ENCODE measurements at places on chromosomes 2 and 18.

DNA sequence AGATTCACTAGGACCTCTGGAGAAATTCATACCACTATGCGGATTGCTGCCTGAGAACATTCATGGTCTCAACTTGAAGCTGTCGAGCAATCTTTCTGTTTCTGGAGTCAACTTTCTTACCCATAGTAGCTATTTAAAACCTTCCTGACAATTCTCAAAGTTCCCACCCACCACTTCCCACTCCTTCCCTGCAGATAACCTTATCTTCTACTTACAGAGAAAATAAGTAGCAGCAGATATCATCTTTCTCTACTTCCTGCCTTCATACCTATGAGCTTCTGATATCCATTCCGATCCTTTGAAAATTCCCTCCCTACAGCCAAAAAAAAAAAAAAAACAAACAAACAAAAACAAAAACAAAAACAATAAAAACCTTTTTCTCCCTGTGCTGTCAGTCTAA lies 81.2 kb upstream of the CYRIA start:
- no peak for DNase-seq

- DNase-seq = no peak
Observed at GRCh38 chr18:49026501-49027373, 76.0 kb upstream of the SMAD7 start.

GRCh38 chr2:27762951-27763906 lies 8.3 kb upstream of the MRPL33 start:
- DNase-seq = no peak

DNA sequence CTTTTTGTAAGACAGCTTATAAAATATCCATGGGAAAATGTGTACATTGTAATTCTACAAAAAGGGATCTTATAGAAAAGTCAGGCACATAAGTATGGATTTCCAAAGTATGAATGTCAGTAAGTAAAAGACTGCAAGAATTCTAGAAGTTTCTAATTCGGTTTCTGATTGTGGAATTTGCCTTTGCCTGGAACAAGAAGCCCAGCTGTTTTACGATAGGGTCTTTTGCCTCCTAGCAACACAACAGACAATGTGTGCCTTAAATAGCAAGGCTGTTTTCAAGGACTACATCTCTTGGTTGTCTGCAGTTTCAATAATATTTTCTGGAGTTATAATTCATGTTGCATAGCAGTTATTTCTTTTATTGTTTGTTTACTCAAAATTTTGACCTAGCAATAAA lies 312.9 kb downstream of the MTX2 start:
- DNase-seq = no peak

DNA sequence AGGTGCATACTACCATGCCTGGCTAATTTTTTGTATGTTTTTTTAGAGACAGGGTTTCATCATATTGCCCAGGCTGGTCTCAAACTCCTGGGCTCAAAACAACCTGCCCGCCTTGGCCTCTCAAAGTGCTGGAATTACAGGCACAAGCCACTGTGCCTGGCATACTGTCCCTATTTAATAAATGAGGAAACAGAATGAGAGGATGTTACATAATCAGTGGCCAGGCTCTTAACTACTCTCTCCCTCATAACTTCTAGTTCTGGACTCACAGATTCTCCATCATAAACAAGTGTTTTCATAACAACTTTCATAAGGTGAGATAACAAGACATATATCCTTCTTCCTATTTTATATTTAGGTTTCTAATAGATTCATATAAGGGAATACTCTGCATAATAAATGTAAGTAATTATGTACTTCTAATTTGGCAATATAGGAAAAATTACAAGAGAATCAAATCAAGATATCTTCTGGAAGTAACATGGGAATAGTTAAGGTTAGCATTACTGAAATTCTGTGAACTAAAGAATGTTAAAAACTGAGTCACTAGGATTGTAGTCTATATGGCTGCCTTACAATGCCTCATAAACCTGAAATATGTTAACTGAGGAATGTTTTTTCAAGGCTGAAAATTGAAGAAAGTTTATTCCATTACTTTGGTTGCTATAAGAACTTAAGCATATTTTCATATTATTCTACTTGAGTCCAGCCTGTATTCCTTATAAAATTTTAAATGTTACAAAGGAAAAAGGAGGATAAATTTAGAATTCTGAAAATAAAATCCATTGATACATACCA lies 71.3 kb downstream of the SLC25A12 start:
- no peak for DNase-seq

DNA sequence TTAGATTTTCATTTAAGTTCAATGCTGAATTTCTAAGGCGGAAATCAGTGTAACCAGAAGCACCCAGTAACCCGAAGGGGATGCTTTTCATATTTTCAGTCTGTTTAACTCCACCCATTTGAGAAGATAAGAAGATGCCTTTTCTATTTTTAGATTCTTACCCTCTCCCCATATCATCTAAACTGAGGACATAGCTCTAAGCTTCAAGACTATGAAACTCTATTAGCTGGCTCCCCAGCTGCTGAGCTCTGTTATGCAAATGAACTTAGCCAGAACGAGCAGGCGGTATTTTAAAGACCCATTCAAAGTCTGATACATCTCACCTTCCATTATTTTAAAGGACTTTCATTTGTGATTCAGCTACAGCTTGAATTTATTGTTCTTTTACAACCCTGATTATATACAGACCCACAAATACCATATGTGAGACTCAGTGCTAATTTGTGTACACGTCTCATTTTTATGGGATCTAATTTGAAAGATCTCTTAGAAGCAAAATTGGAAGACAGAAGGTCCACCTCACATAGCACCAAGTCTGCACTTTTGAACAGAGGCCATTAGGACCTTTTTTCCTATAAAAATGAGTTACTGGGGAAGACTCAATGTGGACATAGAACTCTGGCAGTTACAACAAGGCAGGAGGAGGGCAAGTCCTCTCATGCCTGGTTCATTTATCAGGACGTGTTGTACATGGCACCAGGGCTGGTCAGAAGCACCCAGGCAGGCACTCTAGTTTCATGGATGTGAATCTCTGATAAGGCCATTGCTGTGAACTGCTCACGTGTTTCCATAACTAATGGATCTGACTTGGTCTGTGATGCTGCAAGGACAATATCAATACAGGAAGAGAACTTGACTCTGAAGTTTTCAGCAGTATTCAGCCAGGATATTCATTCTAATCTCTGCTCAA lies 16.3 kb downstream of the CDC42EP3 start:
- no peak for DNase-seq

DNA sequence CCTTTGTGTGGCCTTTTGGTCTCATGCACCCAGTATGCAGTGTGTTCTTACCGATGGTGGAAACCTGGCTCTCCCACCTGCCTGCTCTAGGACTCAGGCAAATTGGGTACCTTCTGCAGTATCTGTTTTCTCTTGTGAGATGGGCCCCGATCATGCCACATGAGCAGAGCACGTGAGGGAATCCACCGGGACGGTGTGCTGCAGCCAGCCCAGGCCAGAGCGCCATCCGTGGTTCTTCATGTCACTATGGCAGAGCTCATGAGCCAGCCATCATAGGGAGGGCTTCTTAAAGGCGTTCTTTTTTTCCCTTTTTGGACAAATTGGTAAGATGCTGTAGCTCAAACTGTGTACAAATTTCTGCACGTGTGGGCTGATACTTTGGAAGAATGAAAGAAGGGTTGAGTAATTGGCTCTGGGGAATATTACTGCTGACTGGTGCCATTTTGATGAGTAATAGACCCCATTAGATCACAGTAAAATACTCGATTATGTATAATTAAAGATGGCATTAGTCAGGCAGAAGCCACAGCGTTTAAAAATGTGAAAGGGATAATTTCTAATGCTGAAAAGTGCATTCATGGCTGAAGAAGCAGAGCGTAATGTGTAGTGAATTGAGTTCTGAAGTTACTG lies 19.2 kb downstream of the SH3RF3 start:
- DNase-seq = no peak

GRCh38 chr2:179991344-179991743 lies 15.8 kb downstream of the CWC22 start:
- no peak for DNase-seq

DNA sequence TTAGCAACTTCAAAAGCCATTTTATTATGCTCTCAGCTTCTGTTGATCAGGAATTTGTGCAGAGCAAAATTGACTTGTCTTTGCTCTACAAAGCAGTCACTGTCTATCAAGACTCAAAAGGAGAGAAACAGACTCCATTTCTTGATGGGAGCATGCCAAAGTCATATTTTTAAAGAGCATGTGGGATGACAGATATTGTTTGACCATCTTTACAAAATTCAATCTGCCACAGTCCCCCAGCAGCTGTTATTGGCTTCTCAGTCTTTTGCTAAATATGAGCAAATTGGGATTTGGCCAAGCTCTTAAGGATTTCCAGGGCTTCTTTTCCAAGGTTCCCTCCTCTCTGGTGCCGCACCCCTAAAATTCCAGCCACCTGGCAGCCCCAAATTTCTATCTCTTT lies 67.9 kb downstream of the TEX51 start:
- no peak for DNase-seq

GRCh38 chr2:102603904-102604303 lies 15.4 kb upstream of the SLC9A2 start:
- no peak for DNase-seq

GRCh38 chr18:73848656-73849055 lies 299.0 kb downstream of the FBXO15 start:
- DNase-seq = no peak

DNA sequence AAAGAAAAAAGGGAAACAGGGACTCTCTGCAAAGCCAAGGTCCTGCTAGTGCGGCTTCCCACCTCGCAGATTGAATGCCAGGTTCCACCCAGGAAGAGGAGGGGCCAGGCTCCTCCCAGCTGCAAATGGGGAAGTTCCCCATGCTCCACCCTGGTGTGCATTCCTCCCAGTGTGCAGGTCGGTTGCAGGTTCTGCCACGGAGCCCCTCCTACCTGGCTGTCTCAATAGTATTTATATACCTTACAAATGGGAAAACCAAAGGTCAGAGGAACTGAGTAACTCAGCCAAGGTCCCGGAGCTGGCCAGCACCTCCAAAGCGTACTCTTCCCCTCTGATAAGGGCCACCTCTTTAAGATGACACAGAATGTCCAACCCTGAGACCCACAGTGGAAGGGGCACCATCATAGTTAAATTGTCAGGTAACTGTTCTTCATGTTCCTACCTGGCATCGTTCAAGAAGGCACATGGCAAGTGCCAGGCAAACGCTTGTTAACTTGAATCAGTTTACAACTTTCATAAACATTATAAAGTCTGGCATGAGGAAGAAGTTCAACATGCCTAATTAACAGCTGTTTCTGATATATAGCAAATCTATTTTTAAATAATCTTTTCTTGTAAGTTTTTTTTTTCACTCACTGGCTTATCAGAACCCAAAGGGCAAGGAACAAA lies 35.5 kb downstream of the POU3F3 start:
- DNase-seq = no peak

GRCh38 chr18:44558767-44559166 lies 121.9 kb upstream of the SETBP1 start:
- no peak for DNase-seq

DNA sequence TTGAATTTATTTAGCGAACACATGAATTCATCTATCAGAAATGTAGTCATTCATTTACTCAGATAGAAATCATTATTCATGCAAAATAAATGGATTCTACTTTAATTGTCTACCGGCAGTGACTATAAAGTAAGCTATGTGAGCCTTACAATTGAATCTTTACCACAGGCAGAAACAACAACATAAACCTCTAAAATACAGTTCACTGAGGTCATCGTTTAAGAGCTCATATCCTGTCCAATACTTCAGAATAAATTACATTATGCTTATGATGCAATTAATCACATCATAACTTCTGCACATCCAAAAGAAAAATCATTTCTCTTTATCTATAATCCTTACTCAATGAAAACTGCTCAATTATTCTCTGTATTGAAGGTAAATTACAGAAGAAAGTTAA lies 244.7 kb downstream of the HNMT start:
- no peak for DNase-seq

DNA sequence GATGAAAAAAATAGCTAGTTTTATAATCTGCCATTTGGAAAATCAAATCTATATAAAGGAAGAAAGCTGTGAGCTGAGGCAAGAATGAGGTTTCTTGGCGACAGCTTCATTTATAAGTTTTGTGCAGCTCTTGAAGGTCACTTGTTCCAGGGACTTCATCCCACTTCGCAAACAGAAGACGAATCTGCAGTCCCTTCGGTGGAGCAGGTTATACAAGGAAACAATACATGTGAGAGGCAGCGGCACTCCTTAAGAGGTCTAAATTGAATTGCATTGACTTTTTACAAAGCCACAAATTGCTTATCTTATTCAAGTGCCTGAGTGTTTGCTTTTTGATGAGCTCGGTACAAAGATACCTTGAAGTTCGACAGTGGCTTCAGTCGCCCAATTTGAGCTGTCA lies 72.2 kb downstream of the C1QL2 start:
- DNase-seq = no peak

- DNase-seq = no peak
Observed at GRCh38 chr2:219396863-219397457, 9.2 kb upstream of the DNPEP start.

DNA sequence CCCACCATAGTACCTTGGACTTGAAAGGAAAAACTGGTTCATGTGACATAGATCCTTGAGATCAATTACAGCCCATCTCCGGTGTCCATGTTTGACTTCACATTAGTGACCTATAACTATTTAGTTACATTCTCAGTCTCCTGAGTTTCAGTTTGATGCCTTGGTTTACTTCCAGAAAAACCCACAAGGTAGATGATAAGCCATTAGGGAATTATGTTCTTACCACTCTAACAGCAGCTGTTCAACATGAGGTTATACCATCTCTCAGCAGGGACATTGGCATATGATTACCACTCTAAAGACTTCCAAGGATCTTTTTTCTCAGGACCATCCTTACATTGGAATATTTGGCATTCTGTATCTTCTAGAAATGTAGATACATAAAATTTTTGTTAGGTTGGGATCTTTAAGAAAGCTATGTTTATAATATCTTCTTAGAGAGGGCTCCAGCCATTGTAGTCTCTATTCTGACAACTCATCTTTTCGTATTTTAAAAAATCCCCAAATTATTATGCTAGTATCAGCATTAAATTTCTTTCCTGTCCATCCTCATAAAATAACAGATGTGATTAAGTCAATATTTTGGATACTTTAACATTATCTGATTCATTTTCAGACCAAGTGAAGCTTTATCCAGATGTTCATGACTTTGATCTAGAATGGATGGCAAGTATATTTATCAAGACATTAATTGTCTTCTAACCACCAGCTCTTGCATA lies 258.9 kb downstream of the RDH14 start:
- no peak for DNase-seq

DNA sequence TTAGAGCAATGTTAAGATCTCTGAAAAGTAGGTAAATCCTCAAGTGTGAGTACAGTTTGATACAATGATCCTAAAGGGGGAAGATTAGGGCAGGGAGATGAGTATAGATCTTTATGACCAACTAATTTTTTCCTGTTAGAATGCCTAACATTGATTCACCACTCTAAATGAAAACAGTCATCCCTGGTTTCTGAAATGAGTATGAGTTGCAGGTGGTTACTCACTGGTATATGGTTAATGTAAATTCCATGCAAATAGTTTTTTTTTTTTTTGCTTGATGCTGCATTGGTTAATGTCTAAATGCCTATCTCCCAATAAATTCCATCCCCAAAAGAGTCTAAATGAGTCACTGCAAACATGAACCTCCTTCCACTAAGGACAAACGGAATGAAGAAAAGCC lies 55.0 kb upstream of the SERPINB2 start:
- no peak for DNase-seq

- no peak for DNase-seq
Observed at GRCh38 chr18:61699397-61700110, 193.3 kb downstream of the RNF152 start.
